Posterior cingulate gyrus (tissue), 11 donors: ENCODE measurements at places on chromosomes 12 and 14.

DNA sequence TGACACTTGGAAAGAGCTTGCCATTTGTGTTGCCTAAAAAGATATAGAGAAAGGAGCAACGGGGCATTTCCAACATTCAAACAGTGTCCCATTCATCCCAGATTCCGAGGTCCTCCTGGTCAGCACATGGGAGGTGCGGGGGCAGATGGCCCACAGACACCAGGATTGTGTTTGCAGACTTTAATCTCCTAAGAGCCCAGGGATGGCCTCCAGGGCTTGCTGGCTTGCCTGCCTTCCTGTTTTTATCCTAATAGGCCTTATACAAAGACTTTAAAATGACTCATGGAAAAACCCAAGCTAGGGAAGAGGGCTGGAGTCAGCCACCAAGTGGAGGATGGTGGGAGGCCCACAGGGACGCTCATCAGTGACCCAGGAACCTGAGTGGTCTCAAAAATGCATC, 21.5 kb upstream of the FAM181A start:
- DNase-seq: no peak

DNA sequence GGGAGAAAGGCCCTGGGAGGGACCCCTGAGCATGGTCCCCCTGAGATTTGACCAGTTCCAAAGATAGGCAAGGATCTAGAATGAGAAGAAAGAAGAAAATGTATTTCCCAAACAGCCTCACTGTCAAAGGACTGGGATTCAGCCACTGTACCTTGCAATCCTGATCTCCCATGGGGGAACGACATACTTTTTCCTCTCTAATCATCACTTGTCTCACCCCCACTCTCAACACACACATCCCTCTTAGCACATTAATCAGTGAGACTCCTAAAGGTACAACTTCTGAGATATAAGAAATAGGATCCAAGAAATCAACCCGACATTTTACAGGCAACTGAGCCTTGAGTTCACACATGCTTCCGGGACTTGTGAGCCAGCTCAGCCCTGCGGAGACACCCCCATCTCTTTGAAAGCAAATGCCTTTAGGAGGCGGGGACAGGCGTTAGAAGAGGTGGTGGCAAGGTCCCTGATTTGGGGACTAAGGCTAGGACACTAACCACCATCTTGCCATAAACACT, 1.4 kb downstream of the MAP3K9 start:
- no peak for DNase-seq

DNA sequence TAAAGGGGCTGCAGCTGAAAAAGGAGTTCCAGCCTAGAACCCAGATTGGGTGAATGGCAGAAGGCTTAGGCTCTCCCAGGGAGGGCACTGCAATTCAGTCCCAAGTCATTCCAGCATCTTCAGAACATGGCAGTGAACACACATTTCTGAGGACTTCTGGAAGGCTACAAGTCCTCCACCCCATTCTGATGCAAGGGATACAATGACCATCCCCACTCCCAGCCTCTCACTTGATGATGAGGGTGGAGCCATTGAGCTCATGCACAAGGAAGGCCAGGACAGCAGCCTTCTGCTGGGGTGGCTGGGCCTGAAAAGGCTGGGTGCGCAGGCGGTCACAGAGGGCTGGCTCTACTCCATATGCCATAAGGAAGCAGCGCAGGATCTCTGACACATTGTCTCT, 25.8 kb downstream of the BAZ2A start:
- DNase-seq: no peak

GRCh38 chr14:85535991-85536832, 6.3 kb downstream of the FLRT2 start:
- DNase-seq: no peak

DNA sequence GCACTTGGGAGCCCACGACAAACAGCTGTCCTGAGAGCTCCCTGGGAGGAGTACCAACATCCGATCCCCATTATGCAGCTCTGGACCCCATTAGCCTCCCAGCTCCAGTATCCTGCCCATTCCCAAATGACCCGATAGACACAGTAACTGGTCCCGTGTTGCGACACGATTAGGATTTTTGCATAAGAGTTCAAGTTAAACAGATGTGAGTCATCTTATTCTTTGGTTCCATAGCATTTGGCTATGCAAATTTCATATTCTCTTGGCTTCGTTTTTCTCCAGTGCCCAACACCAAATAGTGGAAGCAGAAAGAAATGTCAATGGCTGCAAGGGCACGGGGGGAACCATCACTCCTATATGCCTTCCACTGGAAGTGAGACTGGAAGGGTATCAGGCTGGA, 43.0 kb upstream of the LRRC10 start:
- no peak for DNase-seq

DNA sequence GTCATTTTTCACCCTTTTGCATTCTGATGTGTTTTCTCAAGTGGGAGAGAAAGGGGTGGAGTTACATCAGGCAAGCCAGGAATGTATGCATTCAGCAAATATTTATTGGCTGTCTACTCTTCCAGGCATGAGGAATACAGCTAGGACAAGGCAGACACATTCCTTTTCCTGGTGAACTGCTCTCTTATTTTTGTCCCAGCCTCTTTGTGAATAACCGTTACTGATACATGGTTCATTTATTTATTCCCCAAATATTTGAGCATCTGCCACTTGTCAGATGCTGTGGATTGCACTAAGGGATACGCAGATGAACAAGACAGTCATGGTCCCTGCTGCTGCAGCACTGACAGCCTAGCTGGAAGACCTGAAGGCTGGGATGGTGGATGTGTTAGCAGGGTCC, 6.1 kb downstream of the PELI2 start:
- no peak for DNase-seq

DNA sequence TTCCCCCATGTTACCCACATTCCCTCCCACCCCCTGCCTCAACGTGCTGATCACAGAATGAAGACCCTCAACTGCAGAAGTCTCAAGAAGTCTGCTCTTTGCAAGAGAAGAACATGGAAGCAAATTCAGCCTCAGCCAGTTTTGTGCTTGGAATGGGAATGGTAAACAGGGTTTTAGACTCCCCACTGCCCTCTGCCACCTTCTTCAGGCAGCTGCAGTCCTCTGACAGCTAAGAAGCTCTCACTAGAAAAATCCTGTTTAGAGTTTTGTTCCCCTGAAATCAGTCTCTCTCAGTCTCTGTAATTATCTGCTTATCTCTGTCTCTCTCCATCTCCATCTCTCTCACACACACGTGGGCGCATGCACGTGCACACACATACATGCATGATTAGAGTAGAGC, 85.4 kb downstream of the CRACR2A start:
- no peak for DNase-seq

GRCh38 chr12:42482041-42482747, 107.4 kb downstream of the PRICKLE1 start:
- no peak for DNase-seq

GRCh38 chr12:122869207-122869973, 26.5 kb downstream of the VPS37B start:
- no peak for DNase-seq

DNA sequence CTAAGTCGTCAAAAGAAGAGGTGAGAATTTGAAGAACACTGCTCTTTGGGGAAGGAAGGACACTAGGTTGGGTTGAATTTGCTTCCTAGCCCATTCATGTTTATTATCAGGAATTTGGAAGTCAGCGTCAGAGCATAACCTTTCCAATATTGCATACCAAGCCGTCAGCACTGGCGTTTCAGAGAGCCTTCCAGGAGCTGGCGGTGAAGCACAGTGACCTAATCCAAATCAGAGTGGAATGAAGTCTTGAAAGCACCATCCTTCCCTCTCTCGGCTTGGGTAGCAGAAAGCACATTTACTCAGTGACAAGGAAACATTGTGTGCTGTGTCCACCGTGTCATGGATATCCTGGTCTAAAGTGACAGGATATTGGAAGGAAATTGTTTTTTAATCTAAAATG, 240.3 kb upstream of the PELI2 start:
- no peak for DNase-seq

DNA sequence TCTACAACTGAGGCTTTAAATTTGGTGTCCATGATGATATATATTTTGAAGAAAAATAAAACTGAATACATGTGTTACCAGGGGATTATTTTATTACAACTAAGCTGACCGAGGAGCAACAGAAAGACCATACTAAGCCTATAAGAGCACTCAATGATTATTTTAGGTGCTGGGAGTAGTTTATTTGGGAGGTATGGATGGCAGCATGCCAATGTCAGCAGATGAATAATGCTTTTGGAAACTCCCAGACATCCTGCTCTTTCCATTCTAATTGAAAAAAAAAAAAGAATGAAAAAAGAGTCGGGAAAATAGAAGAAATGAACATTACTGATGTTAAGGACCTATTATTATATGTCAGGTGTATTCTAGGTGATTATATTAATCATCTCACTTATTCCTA, 441.2 kb downstream of the BTG1 start:
- no peak for DNase-seq

DNA sequence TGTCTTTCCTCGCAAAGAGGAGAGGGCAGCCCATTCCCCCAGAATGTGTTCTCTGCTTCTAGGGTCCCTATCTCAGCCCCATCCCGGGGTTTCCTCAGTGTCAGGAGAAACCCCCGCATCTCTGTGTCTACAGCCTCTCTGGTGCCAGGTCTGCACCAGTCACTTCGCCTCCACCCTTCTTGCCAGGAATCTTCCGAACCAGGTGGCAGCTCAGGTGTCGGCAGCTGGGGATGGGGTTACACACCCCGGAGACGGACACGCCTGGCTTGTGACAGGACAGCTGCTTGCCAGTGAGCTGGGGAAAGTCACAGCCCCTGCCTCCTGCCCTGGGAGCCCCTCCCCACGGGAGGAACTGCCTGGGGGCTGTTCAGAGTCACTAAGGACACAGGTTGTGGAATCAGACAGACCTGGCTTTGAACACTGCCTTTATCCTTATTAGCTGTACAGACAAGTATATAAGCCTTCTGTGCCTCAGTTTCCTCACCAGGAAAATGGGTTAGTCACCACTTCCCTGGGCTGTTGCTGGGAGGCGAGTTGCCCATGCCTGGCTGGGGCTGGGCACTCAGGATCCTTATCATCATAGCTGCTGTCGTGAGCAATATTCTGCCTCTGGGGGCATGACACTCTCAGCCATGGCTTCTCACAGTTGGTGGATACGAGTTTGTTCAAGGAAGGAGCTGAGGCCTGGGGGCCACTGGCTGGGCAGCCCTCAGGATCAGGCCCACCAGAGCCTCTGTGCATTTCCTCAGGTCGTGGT, 10.8 kb downstream of the HIP1R start:
- DNase-seq: peak; percentile 83

DNA sequence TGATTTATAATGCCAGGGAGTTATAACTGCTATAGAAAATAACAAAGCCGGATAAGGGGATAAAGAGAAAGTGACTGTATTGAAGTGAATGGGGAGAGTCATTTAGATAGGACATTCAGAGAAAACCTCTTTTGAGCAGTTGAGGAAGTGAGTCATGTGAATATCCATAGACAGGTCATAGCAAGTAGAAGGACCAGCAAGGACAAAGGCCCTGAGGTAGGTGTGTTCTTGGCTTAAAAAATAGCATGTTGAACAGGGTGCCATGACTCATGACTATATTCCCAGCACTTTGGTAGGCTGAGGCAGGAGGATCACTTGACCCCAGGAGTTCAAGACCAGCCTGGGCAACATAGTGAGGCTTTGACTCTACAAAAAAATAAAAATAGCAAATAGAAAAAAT, 51.5 kb upstream of the RAP1B start:
- no peak for DNase-seq

- DNase-seq: no peak
Observed at GRCh38 chr12:124397399-124397679, 102.4 kb downstream of the RFLNA start.

DNA sequence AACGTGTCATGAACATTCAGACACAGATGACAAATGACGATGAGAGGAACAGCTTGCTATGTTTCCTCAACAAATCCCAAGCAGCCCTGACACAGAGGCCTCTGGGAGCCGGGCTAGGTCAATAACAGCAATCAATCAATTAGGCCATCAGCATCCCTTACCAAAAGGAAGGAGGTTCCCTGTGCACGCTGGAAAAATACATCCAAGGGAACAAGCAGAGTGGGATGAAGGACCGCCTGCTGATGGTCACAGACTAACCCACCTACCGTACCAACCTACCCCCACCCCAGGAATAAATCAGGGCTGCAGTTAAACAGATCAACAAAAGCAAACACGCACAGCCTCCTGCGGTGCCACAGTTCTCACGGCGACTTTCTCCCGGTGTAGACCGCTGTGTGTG, 265.1 kb upstream of the SFSWAP start:
- no peak for DNase-seq

GRCh38 chr12:75969768-75970167, 61.8 kb downstream of the PHLDA1 start:
- no peak for DNase-seq

- no peak for DNase-seq
Observed at GRCh38 chr14:103199124-103199523, 75.9 kb downstream of the TNFAIP2 start.

- no peak for DNase-seq
Observed at GRCh38 chr12:85060916-85061315, 24.8 kb downstream of the LRRIQ1 start.

- DNase-seq: peak; percentile 42
Observed at GRCh38 chr12:55727643-55728185, 1.1 kb downstream of the CD63 start.

DNA sequence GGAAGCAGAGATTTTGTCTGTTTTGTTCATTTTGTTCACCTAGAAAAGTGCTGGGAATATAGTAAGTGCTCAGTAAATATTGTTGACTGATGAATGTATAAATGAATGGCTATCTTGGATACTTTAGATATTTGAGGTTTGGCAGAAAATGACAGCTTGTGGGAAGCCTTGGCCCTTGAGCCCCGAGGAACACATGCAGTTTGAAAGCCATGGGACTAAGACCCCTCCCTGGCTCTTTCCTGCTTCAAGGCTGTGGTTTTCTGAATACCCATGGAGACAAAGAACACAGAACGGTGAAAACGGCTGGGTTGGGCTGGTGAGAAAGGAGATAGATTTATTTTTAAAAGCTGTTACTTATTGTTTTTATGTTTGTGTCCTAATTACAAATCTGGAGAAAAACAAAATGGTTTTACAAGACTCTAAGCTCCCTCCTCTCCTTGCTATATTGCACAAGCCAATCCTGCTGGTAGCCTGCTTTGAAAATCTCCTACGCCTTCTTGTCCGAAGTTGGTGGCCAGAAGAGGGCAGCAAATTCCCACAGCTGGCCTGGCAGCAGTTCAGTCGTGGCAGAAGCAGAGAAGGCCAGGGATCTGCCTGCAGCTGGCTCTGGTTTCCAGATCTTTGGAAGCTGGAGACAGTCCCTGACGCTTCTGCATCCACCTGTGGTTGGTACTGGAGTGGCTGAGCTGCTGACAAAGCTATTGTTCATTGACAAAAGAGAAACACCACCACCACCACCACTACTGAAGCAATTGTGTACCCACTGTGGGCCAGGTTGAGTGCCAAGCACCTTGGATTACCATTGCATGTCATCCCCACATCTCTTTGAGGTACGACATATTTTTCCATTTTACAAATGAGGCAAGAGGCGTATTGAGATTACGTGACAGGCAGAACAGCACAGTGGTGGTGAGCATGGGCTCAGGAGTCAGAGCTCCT, 5.2 kb upstream of the KRT85 start:
- DNase-seq: peak; percentile 98

DNA sequence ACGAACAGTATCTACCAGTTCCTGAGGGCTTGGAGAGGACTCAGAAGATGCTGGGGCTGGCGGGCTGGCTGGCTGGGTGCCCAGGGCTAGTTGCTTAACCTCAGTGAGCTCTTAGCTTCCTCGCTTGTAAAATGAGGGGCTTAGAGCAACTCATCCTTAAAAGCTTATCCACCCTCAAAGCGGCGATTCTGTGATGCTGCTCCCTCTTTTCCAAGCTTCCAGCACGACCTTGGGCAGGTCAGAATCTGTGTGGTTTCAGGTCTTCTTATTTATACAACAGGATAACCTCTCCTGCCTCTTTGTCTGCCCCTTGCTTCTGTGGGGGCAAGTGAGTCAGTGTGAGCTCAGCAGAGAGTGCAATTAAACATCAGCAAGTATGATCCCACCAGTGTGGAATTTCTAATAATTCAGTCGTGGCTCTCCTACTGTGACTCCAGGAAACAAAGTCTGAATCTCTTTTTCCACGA, 281.8 kb downstream of the KSR2 start:
- no peak for DNase-seq
